MV-4-11 (cell line): ENCODE measurements at places on chromosomes 4 and X.

DNA sequence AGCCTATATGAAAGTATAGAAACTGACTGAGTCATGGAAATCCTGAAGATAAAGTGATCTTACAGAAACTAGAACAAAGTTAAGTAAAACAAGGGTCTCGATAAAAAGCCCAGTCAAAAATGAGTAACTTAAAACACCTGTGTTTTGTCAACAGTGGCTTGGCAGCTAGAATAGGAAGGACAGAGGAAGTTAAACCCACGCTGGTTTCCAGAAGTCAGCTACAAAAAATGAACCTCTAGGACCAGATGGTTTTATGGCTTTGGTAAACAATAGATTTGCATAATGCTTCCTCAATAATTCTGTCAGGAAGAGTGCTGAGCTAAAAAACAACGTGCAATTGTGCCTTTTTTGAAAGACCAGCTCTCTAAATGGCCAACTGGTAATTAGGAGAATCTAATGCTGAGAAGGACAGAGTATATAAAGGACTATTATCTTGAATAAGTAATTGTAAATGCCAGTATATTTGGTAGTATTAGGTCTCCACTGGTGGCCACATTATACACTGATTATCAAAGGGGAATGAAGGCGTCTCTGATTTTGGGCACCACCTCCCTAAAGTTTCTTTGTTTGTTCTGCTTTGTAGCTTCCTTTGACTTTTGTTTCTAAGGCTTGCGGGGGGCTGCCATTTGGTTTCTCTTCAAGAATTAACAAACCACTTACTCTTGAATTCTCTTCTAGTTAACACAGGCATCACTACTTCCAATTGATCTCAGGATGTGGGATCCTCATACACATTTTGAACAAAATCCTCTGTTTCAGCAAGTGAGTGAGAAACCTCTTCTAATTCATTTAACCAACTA lies 72.2 kb upstream of the PPP3CA start:
- peak; percentile 88 for DNase-seq

DNA sequence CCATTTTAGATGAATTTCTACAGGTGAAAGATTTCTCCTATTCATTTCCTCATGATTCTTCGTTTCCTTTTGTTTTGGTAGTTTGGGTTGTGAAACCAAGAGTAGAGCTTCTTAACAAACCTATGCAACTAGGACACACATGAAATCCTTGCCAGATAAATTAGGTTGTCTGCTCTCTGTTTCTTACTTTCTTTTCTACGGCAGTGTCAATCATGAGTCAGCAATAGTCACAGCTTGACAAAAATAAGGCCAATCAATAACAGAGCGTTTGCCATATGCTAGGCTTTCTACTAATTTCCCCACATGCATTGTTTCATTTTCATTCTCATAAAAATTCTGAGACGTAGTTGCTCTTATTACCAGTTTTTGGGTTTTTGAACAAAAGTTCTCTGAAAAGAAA lies 20.3 kb downstream of the CLRN2 start:
- no peak for DNase-seq

GRCh38 chr4:85459736-85460135 lies 15.2 kb upstream of the ARHGAP24 start:
- no peak for DNase-seq

DNA sequence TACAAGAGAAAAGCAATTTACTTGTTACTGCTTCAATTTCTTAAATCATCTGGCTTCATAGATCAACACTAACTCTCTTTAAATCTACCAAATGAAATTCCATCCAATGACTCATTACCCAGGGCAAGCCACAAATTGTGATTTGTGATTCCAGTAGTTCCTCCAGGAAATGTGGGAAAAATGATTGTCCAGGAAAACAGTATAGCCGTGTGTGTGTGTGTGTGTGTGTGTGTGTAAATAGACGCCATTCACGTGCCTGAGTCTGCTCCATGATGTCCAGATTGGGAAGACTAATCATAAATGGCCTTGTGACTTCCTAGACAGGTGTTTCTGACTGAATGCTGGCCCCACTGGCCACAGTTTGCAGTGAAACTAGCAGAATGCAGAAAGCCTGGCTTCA lies 121.3 kb downstream of the HS6ST2 start:
- no peak for DNase-seq

DNA sequence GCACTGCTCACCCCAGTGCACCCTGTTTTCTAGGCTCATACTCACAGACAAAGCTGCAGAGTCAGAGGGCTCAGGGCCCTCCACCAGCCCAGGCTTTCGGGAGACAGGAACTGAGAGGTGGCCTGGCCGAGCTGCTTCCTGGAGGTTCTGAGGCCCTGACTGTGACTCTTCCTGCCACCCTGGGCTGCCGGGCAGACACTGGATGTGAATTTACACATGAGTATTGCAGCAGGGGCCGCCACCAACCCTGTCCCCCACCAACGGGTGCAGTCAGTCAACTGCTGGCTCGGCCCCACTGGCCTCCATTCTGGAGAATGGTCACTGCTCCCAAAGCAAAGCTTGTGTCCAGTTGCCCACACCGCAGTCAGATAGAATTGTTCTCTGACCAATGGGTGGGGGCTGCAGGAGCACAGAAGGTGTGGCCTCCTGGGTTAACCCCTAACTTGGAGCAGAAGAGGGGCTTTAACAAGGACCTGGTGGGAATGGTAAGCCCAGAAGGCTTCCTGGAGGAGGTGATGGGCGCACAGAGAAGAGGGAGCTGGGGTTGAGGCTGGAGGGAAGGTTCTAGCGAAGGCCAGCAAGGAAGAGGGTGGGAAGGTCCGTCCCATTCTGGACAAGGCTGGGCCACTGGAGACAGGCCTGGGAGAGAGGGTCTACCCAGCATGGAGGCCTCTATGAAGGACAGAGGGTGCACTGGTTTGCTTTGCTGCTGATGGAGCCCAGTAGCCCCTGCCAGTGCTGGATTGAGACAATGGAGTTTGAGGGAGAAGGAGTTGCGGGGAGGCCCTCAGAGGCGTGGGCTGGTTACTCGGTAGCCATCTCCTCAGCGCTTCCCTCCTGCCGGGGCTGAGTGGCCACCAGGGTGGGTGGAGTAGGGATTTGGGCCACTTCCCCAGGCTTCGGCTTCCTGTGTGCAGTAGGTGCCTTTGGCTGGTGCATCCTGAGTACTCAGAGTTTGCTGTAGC lies 135.3 kb downstream of the CPZ start:
- DNase-seq = no peak

- DNase-seq = no peak
These were observed 13.4 kb upstream of the RP2 start for GRCh38 chrX:46823481-46823880.

DNA sequence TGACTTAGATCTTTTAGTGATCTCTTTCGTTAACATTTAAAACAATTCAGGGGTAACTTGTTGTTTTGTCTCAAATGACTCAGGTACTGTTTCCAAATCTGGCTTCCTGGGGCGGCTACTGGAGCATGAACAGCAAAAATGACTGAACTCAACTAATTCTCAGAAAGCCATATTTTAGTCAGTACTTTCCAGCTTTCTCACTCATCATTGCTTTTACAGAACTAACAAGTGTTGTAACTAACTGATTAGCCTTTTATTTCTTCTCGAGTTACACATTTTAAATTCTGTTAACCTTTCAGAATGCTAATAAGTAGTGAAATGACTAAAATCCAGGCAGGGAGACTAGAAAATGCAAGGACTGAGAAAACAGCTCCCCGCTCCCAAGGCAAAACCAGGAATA lies 55.3 kb downstream of the JADE3 start:
- no peak for DNase-seq

- no peak for DNase-seq
These were observed 2.4 kb upstream of the STIM2 start for GRCh38 chr4:26858035-26858918.

GRCh38 chr4:80196922-80197573 lies at the start of gene PRDM8:
Gene PRDM8 (plus strand): TSS chr4:80197503. CDS start chr4:80200081, 2,578 bp downstream.
- no peak for DNase-seq

- no peak for DNase-seq
These were observed 47.2 kb downstream of the GBA3 start for GRCh38 chr4:22739968-22740367.

DNA sequence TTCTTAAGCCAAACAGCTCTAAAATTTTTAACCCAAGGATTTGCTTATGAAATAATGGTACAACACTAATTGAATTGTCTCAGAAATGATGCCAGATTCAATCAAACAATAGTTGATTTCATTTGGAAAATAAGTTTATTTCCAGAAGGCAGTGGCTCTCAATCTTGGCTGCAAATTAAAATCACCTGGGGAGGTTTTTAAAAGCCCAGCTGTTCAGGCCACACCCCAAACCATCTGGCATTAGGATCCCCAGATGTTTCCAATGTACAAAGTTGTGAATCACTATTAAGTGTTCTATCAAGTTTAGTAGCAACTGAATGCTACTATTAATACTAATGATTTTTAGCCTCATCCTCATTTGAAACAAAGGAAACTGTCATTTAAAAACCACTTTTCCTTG lies 22.2 kb downstream of the TMEM184C start:
- DNase-seq = no peak

- DNase-seq = no peak
These were observed 4.9 kb upstream of the TMEM33 start for GRCh38 chr4:41930139-41930831.

- DNase-seq = no peak
These were observed 195.6 kb downstream of the STIM2 start for GRCh38 chr4:27056281-27056680.

DNA sequence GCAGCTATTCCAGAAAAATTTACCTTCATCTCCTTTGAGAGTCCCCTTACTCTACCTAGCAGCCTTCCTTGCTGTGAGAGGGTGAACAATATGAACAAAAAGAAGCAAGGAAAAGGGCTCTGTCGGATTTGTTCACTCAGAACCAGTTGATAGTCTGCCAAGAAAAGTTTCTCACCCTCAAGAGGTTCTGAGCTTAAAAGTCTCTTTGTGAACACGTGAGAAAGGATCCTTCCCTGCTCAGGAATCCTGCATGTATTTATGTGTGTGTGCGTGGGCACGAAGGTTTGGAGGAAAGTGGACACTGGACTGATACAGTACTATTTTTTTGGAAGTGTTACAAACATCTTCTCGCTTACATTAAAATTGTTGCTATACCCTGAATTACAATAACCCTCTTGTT lies 178.6 kb upstream of the JADE1 start:
- DNase-seq = no peak

DNA sequence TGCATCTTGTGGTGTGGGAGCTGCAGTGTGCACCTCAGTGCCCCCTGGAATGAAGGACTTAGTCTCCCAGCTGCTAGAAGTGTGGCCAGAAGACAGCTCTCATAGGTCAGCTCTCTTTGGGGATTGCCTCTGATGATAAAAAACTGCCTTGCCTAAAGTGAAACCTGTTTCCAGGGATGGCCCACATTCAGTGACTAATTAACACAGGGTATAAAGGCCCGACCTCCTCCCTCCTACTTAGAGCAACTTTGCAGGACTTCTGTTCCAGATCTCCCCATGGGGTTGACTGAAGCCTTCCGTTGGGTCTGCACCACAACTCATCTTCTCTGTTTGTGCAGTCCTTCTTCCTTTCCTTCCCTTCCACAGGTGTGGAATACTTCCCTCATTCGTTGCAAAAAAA lies 53.2 kb downstream of the SPINK2 start:
- DNase-seq = no peak

DNA sequence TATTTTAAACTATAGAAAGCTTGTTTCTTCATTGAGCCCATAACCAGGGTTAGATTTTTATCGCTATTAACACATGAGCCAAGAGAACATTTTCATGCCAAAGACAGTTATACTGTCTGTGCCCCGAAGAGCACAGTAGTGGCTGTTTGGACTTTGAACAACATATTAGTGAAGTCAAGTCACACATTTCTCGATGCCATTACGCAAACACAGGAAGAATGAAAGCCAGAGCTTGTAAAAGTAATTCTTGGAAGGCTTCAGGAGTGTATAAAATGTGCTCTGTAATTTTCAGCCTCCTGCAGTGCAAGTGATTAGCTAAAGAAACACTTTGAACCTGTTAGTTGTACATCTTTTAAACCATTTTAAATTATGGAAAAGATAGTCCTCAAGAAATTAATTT lies 590.7 kb upstream of the PITX2 start:
- DNase-seq = no peak

DNA sequence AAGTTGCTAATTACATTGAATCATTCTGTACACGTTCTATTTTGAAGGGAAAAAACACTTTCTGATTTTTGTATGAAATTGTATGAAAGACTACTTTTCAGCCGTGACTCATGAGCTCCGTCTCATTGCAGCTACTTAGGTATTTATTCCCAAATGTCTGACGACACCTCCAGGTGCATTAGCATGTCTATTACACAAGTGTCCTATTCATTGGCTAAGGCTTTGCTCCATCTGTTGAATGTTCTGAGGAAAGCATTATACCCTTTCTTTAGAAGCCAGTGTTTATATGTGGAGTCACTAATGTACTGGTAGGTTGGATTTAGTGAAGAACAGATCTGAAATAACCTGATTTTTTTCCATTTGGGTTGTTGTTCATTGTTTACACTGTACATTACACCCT lies 51.8 kb downstream of the MAP7D3 start:
- DNase-seq = no peak

DNA sequence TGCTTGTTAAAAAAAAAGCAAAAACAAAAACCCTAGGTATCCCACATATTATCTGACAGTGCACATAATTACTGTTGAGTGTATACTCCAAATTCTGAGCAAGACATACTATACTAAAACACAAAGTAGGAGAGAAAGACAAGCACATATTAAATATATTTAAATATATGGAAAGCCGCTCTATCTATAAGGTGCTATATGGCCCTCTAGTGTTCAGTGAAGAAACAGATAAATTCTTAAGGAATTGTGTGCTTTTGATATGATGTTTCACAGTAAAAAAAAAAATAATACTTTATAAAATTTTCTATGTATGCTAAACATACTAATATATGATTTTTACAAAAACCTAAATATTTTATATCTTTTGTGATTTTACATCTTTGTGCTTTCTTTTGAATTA lies 137.8 kb downstream of the FBXW7 start:
- DNase-seq = no peak

DNA sequence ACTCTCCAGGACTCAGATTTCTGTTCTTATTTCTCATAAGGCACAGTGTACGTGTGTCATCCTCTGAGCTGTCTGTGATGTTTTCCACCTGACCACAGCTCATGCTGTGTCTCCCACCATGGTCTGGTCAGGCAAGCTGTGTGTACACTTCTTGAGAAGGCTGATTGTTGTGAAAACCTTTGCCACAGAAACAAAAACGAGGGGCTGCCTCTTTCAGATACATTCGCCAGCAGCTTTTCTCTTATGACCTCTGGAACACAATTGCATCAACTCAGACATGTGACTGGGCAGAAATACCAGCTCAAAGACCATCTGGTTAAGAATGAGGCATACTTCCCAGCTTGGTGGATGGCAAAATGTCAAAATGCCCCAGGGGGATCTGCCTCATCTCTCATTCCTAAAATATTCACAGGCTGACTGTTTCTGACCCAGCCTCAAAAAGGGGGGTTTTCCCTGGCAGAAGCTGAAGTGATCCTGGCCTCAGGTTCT lies 46.1 kb downstream of the PGRMC2 start:
- no peak for DNase-seq

- no peak for DNase-seq
These were observed 55.1 kb downstream of the PJA1 start for GRCh38 chrX:69110116-69110530.
